Activated CD8-positive, alpha-beta memory T cell treated with anti-CD3 and anti-CD28 coated beads for 48 hours (primary cell): ENCODE measurements at places on chromosomes 12 and 14.

DNA sequence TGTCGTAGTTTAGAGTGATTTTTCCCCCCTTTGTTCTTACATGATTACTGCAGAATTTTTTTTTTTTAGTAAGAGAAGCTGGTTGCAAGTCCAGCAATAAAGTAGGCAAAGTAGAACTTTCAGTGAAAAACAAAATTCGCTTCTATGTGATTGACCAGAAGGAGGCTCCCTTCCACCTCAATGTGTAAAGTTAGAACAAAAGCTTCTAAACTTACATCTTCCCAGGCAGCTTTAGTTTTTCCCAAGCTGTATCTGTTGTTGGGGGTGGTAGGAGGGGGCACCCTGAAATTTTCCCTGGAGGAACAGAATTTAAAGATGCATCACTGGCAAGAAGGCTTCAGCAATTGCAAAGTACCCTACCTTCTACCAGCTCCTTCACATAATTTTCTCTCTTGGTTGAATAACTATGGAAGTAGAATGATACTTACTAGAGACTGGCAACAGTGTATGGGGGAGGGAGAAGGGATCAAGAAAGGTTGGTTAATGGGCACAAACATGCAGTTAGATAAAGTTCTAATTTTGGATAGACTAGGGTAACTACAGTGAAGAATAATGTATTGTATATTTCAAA, 87.3 kb upstream of the E2F7 start:
- DNase-seq: no peak

DNA sequence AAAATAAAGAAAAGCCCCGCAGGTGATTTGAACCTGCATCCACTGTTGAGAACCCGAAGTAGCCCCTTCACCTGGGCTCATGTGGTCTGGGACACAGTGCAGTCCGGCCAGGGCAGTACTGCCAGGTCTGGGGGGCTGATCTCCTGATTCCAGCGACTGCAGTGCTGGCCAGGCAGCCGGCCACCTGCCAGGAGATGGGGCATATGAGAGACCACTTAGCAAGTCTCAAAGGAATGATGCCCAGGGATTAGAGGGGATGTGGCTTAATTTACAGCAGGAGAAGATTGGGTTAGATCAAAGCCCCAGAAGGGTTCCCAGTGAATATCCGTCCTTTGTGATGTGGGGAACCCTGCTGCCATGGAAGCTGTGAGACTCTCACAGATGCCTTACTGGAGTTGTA, 113.3 kb downstream of the PRMT8 start:
- no peak for DNase-seq

DNA sequence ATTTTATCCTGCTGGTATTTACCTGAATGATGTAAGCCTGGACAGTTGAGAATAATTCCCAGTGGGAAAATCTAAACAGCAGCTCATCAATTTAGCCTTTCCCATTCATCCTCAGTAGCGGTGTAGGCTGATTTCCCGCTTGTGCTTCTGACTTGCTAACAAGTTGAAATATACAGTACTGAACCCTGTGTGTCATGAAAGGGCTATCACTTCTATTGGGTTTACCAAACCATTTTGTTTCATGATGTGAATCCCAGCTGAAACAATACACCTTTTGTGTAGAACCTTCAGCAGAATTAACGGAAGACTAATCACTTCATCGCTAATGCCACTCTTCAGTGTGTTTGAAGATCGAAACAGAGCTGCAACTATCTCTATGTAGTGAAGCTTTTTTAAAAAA, 88.4 kb downstream of the POLR3B start:
- no peak for DNase-seq

GRCh38 chr12:9977916-9978315, 6.7 kb downstream of the CLEC12A start:
- no peak for DNase-seq

DNA sequence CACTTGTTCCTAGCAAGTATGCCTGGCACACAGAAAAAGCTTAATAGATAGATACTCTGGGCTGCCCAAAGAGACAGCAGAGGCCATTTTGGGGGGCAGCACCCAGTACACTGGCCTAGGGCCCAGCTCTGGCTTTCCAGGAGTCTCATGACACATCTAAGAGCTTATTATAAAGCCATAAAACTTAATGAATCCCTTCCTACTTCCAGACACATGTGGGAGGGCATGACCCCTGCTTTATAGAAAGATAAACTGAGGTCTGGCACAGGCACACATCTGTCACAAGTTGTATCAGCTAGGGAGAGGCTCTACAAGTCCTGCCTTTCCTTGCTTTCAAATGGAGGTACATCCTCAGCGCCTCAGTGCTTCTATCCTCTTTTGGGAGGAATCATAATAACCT, 27.1 kb downstream of the FMNL3 start:
- no peak for DNase-seq

DNA sequence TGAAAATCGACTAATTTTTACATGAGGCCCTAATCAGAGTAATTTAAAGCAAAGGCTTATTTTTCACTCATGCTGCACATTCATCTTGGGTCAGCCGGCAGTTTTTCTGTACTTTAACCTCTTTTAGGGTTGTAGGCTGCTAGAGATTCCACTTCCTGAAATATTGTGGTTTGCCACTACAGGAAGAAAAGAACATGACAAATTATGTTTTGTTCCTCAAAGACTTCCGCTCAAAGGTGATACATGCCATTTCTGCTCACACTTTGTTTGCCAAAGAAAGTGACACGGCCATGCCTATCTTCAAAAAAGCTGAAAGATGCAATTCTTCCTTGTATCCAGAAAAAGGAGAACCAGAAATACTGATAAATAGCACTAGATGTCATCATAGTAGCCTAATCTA, 183.4 kb upstream of the PPFIA2 start:
- DNase-seq: no peak

DNA sequence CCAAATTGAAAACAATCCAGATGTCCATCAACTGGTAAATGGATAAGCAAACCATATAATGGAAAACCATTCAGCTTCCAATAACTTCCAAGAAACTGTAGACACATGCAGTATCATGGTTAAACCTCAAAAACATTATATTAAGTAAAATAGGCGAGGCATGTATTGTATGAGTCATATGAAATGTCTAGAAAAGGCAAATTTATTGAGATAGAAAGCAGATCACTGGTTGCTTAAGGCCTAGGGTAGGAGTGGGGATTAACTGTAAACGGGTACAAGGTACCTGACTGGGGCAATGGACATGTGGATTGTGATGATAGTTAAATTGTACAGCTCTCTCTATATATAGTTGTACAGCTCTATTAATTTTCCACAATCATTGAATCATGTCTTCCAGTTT, 21.3 kb upstream of the PAPLN start:
- DNase-seq: no peak

- no peak for DNase-seq
Observed at GRCh38 chr12:25866586-25867378, 91.7 kb upstream of the RASSF8 start.

DNA sequence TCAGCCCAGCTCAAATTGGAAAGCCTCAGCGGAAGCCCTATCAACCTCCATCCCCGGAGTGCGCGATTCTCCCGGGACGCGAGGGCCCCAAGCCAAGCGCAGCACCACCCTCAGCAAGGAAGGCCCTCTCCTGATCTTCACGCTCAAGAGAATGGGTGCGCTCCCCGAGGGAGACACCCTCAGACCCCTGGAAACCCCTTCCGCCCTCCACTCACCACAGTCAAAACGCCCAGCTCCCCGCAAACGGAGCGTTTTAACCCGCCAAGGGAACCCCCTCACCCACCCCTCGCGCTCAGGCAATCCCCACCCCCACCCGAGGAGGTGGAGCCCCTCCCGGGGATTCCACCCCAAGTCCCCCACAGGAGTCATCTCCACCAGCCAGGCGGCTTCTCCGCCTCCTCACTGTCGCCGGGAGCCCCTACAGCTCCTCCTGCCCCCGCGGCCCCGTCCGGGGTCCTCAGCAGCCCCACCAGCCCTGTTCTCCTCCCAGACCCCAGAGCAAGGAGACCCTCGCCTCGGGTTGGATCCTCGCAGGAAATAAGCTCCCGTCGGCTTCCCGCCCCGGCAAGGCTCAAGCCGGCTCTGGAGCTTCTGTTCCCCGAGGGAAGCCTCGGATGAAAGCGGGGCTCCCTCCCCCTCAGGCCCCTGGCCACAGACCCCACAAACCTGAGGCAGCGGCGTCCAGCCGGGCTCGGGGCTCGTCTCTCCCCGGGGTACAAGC, 507 bp downstream of the BAZ2A start:
- DNase-seq: peak; percentile 41

GRCh38 chr14:105845725-105846309, 319.4 kb downstream of the TMEM121 start:
- no peak for DNase-seq

DNA sequence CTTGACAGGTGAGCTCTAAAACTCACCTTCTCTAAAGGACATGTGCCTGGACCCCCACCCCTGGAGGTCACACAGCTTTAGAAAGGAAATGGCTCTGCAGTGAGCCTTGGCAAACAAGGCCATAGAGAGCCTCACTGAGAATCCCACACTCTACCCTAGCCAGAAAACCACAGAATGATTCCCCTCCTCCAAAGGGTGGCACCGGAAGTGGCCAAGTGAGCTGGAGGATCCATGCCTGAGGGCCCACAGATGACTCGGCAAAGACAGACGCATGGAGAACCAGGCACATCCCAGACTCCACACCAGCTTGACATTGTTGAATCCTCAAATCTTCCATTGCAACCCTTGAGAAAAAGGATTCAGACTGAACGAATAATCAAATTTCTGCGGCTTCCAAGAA, 54.2 kb upstream of the PTHLH start:
- no peak for DNase-seq

- DNase-seq: no peak
Observed at GRCh38 chr12:49428793-49429192, 61.5 kb downstream of the SPATS2 start.

- no peak for DNase-seq
Observed at GRCh38 chr14:104248203-104249055, 110.0 kb downstream of the KIF26A start.

GRCh38 chr14:53570411-53571387, 385.9 kb downstream of the BMP4 start:
- no peak for DNase-seq

GRCh38 chr12:31234955-31235867, 90.7 kb downstream of the SINHCAF start:
- DNase-seq: no peak

- DNase-seq: no peak
Observed at GRCh38 chr12:79020106-79020505, 155.5 kb downstream of the SYT1 start.

GRCh38 chr12:105922670-105923102, 216.1 kb downstream of the NUAK1 start:
- DNase-seq: no peak

- no peak for DNase-seq
Observed at GRCh38 chr14:97723819-97724218, 926.6 kb downstream of the VRK1 start.

DNA sequence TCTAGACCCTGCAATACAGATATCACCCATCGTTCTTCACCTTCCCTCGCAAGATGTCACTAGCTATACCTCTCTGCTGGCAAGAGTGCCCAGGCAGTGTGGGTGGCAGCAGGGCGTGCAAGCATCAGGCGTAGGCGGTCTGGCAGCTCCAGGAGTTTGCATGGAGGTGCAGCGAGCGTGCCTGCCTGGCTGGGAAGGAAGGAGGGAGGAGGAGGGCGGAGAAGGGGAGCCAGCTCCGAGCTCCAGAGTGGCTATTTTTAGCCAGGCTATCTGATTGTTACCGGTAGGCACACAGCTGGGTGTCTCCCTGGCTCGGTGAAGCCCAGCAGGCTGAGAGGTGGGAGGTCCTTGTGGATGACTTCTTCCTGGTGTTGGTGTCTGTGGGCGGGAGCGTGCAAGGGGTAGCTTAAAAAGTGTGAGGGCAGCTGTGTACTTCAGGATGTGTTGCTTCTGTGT, 6.2 kb downstream of the FOXJ2 start:
- DNase-seq: no peak

DNA sequence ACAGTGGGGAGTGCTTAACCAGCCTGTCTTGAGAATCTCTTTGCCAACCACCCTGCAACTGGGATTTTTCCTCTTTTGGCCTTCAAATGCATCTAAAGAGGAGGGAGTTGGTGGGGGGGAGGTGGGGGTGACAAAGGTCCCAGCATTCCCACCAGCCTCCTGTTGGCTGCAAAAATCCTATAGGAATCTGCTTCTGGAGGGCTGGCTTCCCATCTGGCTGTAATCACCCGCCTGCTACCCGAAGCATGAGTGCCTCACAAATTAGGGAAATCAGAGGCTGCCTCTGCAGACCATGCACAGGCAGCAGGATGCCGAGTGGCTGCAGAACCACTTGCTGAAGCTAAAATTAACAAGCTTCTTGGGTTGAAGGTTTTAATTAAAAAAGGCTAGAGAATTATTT, 73.9 kb upstream of the WSCD2 start:
- no peak for DNase-seq

- DNase-seq: no peak
Observed at GRCh38 chr14:90519262-90519920, 122.6 kb downstream of the CALM1 start.

DNA sequence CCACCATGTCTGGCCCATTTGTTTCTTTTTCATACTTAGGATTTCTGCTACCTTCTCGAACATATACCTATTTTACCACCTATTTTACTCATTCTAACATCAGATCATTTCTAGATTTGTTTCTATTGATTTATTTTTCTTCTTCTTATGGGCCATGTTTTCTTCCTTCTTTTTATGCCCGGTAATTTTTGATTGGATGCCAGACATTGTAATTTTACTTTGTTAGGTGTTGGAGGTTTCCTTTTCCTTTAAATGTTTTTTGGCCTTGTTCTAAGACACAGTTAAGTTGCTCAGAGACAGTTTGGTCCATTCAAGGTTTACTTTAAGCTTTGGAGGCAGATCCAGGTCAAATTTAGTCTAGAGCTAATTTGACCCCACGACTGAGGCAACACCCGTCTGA, 14.7 kb upstream of the BEGAIN start:
- DNase-seq: no peak

DNA sequence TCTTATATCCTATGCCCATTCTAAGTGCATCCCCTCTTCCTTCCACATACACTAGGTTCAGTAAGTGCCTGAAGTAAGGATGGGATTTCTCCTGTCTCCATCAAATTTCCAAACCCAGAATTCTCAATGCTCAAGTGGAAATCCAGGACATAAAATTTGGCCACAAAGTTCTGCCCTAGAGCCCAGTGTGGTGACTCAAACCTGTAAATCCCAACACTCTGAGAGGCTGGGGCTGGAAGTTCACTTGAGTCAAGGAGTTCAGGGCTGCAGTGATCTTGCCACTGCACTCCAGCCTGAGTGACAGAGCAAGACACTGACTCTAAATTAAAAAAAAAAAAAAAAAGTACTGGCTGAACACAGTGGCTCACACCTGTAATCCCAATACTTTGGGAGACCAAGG, 4.5 kb upstream of the ARF3 start:
- DNase-seq: no peak
